ENCODE measurements at places on chromosomes 13 and 19.

- DNase-seq = no peak
Observed at GRCh38 chr13:44778761-44779484, 202.8 kb upstream of the TSC22D1 start.

- no peak for DNase-seq
Observed at GRCh38 chr13:100818711-100819110, 144.1 kb upstream of the TMTC4 start.

GRCh38 chr13:97028441-97029299 is 34.4 kb upstream of the OXGR1 start:
- no peak for DNase-seq

DNA sequence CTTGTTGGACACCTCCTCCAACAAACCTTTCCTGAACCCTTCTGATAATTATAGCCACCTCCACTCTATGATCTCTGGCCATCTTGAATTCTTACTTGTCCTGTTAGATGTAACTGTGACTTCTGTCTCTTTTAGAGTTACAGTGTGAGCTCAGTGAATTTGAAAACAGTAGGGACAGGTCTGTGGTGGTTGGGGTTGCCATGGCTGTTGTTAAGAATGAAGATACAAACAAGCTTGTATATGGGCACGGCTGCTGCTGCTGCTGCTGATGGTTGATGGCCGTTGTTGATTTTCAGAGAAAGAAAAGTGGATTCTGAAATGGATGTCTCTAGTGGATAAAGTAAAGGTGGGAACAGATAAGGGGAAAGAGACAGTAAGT is 101.5 kb downstream of the STARD13 start:
- DNase-seq = no peak

DNA sequence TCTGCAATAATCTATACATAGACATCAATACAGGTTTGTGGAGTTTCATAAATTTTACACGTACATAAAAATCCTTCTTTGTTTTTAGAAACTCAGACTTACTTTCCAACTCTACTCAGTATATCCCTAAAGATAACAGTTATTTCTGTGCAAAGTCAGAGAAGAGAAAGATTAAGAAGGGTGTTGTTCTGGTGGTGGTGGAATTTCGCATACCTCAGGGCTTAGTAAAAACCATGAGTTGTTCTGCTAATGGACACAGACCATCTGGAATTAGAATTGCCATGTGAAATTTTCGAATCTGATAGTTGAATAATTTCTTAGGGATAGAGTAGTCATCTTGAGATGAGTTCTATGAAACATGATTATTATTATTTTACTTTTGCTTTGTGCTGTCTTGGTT is 102.7 kb downstream of the ZAR1L start:
- no peak for DNase-seq

- DNase-seq = no peak
Observed at GRCh38 chr13:24134231-24134630, 26.3 kb upstream of the SPATA13 start.

- no peak for DNase-seq
Observed at GRCh38 chr13:51229731-51230130, 7.5 kb downstream of the FAM124A start.

DNA sequence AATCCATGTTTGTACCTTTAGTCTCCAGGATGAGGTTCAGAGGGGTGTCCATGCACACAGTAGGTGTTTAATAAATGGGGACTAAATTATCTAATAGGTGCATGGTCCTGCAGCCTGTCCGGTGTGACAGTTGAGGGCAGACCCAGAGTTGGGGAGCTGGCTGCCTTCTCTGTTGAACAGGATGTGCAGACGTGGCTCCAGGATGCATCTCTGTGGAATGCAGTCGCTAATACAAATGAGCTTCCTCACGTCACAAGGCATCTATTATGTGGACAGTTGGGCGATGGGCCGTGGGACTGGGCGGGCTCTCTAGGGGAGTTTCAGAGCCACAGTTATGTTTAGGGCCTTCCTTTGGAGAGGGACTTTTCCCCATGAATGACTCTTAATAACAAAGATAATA is 71.0 kb downstream of the SIPA1L3 start:
- no peak for DNase-seq

DNA sequence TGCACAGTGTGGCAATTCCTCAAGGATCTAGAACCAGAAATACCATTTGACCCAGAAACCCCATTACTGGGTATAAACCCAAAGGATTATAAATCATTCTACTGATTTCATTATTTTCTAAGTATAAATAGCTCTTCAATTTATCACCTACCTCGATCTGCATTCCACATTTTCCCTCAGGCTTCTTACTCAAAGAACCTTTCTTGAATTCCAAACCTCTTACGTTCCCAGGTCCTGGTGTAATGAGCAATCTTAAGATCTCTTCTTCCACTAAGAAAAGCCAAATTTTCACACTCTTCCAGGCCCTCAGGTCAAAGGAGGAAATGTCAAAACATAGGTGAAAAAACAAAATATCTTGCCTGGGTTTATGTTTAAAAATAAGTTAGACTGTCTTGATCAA is 237.3 kb upstream of the GPC6 start:
- no peak for DNase-seq

DNA sequence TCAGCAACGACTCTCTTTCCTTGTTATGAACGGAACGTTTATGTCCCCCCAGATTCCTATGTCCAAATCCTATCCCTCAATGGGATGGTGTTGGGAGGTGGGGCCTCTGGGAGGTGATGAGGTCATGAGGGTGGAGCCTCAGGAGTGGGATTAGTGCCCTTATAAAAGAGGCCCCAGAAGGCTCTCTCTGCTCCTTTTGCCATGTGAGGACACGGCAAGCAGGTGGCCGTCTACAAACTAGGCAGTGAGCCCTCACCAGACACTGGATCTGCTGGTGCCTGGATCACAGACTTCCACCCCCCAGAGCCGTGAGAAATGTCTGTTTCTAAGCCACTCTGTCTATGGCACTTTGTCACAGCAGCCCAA is 53.2 kb downstream of the EPS15L1 start:
- no peak for DNase-seq

GRCh38 chr13:39106216-39107005 is 68.2 kb downstream of the NHLRC3 start:
- no peak for DNase-seq

GRCh38 chr19:1240925-1241324 is 626 bp upstream of the ATP5F1D start:
- no peak for DNase-seq

DNA sequence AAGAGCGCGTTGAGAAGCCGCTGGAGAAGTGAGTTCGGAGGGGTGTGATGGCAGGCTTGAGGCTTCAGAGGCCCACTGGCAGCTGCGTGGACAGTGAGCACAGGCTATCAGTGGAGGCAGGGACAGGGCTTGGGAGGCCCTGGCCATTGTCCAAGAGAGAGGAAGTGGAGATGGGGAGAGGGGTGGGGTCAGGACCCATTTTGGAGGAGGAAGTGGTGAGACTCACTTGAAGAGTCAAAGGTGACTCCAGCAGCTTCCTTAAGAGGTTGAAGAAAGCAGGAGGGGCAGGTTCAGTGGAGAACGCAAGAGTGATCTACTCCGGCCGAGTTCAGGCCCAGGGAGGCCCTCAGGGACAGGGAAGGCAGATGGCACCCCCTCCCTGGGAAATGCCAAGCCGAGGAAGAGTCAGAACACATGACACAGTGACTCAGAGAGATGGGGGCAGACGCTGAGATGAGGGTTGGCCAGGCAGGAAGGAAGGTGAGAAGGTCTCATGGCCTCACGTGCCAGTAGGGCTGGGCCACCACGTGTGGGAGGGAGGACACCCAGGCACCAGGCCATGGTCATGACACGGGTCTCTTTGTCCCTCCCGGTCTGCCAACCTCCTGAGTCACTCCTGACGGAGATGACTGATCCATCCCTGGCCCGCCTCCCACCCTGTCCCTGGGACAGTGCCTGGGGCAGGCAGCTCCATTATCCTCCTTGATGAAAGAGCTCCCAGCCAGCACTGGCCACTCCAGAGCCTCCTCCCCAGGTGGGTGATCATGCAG is 10.1 kb upstream of the CD22 start:
- no peak for DNase-seq

DNA sequence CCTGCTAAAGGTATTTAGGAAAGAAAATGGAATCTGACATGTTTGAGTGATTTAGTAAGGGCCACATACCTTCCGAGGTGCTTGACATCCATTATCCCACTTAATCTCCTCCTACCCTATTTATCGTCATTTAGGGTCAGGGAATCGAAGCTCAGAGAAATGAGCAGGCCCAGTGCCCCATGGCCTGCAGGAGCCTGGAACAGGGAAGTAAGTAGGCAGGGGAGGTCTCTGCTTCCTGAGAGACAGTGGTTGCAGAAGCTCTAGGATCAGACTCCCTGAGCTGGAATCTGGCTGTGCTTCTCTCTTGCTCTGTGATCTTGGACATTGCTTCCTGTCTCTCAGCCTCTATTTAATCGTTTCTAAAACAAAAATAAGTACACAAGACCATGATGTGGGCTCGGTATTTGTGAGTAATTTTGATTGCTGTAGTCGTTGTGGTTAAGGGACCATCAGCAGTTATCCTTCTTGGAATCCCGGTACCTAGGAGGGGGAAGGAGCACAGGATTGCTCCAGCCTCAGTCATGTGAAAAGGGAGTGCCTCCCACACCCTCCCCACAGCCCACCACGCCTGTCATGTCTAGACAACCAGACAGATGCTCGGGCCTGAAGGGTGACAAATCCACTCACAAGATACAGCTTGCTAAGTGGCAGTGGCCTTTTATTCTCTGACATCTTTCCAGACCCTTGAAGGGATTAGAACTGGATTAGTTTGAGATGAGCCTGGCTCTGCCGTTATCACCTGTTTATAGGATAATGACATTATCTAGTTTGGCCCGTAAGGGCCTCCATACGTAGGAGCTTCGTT is 169.2 kb upstream of the TSHZ3 start:
- DNase-seq = peak; percentile 3

GRCh38 chr19:4969772-4970531 is 1.0 kb downstream of the KDM4B start:
- no peak for DNase-seq

DNA sequence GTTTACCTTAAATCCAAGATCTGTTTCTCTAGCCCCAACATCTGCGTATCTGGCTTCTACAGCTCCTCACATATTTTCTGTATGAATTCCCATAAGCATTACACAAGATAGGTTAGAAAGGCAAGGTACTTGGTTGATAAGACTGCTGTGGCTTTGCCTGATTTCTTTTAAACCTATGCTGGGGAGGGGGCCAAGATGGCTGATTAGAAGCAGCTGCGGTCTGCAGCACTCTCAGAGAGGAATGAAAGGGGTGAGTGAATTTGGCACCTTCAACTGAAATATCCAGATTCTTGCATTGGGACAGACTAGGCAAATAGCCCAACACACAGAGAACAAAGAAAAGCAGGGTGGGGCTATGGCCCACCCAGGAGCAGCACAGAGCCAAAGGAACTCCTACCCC is 12.2 kb upstream of the DLEU7 start:
- DNase-seq = no peak

- DNase-seq = peak; percentile 82
Observed at GRCh38 chr19:23075031-23075733, 41.6 kb upstream of the ZNF730 start.

GRCh38 chr19:18672044-18672451 is 11.4 kb upstream of the CRTC1 start:
- no peak for DNase-seq

DNA sequence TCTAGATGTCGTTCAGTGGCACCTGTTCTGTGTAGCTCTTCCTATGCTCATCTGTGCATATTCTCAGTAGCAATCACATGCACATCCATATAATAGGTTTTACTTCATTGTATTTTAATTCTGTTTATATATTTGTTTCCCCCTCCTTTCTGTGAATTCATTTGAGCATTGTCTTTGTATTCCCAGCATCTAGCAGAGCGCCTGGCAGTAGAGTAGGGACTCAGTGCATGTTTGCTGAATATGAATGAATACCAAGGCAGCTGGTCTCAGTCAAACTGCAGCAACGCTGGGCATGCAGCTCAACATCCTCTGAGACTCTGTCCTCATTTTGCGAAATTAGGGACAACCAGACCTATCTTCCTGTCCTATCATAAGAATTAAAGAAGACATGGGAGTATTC is 330.1 kb downstream of the SPRY2 start:
- DNase-seq = no peak

DNA sequence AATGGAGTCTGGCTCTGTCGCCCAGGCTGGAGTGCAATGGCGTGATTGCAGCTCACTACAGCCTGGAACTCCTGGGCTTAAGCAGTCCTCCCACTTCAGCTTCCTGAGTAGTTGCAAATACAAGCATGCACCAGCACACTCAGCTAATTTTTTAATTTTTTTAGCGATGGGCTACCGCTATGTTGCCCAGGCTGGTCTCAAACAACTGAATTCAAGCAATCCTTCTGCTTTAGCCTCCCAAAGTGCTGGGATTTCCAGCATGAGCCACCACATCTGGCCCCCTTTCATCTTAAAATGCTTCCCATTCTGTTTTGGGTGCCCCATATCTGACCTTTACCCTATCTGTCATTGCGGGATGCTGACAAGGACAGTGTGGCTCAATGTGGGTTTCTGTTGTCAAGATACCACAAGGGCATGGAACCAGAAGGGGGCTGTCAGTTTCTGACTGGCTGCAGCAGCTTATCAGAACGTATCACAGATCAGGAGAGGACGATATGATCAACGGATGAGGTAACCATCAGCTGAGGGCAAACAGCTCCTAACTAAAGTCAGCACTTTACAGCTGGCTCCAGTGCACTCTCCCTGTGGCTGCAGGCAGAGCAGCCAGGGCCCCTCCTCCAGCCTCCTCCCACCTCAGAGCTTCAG is 32.4 kb downstream of the GPR42 start:
- no peak for DNase-seq

GRCh38 chr13:21152251-21152899 is 24.0 kb downstream of the SKA3 start:
- DNase-seq = no peak

DNA sequence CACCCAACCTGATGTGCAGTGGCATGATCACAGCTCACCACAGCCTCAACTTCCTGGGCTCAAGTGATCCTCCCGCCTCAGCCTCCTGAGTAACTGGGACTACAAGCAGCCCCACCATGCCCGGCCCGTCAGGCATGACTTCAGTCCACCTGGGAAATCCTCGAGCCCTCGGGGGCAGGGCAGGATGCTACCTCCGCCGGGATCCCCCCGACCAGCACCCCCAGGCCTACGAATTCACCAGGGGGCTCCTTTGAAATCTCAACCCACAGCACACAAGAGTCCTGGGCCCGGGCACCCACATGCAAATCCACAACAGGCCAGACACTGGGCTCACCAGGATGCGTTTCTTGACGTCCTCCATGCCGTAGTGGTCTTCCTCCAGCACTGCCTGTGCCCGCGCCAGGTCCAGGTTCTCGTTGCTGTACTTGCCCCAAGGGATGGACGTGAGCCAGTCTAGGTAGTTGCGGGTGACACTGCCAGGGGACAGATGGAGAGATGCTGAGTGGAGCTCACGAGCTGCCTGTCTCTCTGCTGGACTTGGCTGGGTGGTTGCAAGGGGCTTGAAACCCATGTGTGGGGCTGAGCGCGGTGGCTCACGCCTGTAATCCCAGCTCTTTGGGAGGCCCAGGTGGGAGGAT is 10.5 kb downstream of the RPL36 start:
- no peak for DNase-seq

GRCh38 chr19:27776020-27776419 is 1436.9 kb downstream of the UQCRFS1 start:
- DNase-seq = no peak

- no peak for DNase-seq
Observed at GRCh38 chr13:94996445-94996844, 284.1 kb upstream of the SOX21 start.

Measured in large intestine (tissue), 12 donors.